Aorta (tissue), 5 donors: ENCODE measurements at places on chromosomes 1 and 21. TPM values are rescaled to one million over a fixed set of nuclear protein-coding genes. Genes with fewer than 3 reads are reported as not detected.

AMPD1 gene
- total RNA-seq, result 0.52 TPM

CHRM3 gene
- 4.0 TPM for total RNA-seq

AIM2 gene
- total RNA-seq, result 2.6 TPM

RIMS3 gene
- 18.3 TPM for total RNA-seq

PAQR6 gene
- total RNA-seq, result 0.81 TPM

MTARC2 gene
- 18.2 TPM for total RNA-seq

CZIB gene
- total RNA-seq, result 45.6 TPM

PRKCZ gene
- total RNA-seq, result 5.2 TPM

PEAR1 gene
- 32.9 TPM for total RNA-seq

APOBEC4 gene
- total RNA-seq, result not detected

WNT3A gene
- total RNA-seq, result not detected

SNX7 gene
- 39.3 TPM for total RNA-seq

OR2L2 gene
- 0.13 TPM for total RNA-seq

LMO4 gene
- 45.7 TPM for total RNA-seq

PRAMEF15 gene
- not detected for total RNA-seq

SEMA4A gene
- total RNA-seq, result 20.0 TPM

TLR5 gene
- total RNA-seq, result 20.9 TPM

CGN gene
- total RNA-seq, result 0.23 TPM

LRRC39 gene
- 1.4 TPM for total RNA-seq

HES2 gene
- total RNA-seq, result not detected

NUDT4B gene
- total RNA-seq, result 1.2 TPM

FCGR3B gene
- 13.4 TPM for total RNA-seq

HSPB7 gene
- total RNA-seq, result 313 TPM

DHRS3 gene
- 117 TPM for total RNA-seq

DIO1 gene
- total RNA-seq, result not detected
